ENCODE measurements at places on chromosomes 1 and 21. TPM values are rescaled to one million over a fixed set of nuclear protein-coding genes. Genes with fewer than 3 reads are reported as not detected.

- no peak for DNase-seq
Observed at GRCh38 chr1:2314803-2315673, 76.3 kb downstream of the MORN1 start.

Gene ADAMTSL4
- 85.3 TPM for total RNA-seq

DNA sequence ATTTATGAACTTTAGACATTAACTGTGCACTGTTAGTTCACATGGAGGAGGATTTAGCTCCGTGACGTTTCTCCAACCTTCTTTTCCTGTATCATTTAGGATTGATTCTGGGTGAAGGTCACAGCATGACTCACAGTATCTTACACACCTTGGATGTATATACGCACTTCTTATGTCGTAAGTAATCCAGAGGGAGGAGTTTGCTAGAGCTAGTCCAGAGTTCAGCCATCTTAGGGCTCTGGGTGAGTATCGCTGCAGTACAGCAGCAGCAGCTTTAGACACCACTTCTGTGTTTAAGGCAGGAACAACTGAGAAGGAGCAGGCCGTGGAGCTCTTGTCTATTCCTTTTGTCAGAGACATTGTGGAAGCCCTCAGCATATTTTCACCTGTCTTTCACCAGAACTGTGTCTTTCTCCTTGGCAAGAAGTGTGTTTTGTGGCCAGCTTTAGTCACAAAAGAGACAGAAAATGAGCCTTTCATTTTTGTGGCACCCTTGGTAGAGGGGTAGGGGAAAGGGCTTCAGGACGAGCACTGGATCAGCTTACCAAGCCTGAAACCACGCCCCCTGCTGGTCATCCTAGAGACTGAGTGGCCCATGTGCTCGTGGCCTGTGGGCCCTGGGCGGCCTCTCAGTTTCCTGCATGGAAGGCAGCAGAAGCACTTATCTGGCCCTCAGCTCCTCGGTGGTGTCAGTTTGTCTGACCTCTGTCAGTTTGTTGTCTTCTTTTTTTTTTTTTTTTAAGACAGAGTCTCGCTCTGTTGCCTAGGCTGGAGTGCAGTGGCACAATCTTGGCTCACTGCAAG lies 64.0 kb downstream of the ADARB1 start:
- peak; percentile 82 for DNase-seq

DNA sequence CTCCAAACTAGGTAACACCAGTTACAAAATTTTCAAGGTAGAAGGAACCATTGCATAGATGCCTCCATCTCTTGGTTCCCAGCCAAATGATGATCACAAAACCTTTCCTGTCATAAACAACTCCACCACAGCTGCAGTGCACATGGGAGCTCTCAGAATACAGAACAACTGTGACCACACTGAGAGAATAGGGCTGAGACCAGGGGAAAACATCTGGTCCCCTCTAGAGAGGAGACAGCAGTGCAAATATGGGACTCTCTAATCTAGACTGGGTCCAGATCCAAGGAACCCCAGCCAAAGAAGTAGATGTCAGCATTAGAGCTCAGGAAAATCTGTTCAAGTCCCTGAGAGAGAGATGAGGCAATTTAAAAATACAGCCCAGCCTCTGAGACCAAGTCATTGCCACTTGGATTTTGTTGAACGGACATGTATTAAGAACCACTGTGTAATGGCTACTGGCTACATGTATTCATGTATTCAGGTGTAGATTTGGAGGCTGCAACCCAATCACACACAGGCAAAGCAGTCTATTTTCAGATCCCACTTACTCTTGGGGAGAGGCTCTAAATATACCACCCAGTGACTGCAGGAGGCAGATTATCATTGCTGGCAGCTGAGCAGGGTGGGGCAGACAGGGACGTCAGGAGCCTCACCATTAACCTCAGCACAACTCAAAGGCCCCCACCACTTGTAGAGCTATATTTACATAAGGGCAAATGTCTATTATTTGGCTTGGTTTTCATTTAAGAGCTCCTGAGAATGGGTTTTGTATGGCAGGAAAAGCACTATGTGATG lies 7.6 kb upstream of the RXRG start:
- DNase-seq = no peak

- no peak for DNase-seq
Observed at GRCh38 chr1:111290630-111291029, at the start of gene CHIA. TSS of gene CHIA (plus strand) at chr1:111290851. CDS start at chr1:111310468, 19,617 bp downstream.

Gene SSR2
- 103 TPM for total RNA-seq

GRCh38 chr1:90840352-90840751 lies 123.2 kb upstream of the BARHL2 start:
- no peak for DNase-seq

- no peak for DNase-seq
Observed at GRCh38 chr1:163427279-163427678, 105.5 kb downstream of the NUF2 start.

DNA sequence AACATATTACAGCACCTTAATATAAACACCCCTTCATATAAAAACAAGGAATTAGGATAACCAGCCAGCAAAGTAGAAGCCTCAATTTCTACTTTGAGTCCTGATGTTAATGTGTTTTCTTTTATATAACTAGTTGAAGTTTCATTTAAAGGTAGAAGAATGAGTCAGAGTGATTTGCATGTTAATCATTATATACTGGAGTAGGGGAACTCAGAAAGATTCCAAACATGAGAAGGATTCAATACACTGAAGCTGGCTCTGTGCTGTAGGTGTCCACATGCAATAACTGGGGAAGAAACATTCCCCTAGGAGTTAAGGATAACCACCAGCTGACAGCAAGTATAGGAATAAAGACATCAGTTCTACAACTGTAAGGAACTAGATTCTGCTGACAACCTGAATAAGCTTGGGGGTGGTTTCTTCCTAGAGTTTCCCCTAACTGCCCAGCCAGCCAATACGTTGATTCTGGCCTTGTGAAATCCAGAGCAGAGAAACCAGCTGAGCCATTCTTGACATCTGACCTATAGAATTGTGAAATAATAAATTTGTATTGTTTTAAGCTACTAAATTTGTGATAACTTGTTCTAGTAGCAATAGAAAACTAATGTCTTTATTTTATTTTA lies 33.4 kb upstream of the RNPC3 start:
- no peak for DNase-seq

- DNase-seq = no peak
Observed at GRCh38 chr1:26981146-26981846, 12.2 kb upstream of the TRNP1 start.

DNA sequence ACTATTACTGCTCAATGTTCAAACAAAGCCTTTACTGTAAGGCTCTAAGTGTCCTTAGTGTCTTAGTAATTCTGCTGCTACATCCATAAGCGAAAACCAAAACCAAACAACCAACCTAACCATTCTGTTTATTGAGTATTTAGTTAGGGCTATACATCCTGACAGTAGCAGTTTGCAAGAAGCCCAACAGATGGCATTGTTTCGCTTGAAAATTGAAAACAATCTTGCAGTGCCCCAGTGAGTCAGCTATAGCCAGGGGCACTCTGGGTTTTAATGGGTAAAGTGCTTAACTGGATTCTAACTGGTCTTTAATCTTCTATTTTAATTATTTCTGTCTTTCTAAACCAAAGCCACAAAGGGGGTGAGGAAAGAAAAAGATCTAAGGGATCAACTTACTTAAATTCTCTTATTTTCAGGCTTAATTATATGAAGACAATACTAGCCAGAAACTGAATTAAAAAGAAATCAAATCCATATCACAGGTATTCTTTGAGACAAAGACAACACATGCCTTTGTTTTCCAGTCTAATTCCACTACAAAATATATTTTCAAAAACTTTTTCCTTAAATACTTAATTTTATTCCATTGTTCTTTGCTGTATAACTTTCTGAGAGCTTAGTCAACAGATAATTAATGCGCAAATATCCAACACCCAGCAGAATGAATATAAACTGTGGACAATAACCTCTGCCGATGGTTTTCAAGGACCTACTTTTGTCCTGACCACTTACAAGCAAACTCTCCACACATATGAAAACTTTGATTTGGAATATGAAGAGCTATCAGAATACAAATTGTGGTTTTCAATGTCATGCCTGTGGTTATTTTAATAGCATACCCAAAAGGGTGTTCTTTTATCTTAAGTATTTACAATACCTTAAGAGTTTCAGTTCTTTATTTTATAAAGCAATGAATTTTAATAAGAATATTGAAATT lies 15.2 kb downstream of the POGZ start:
- DNase-seq = peak; percentile 78

- no peak for DNase-seq
Observed at GRCh38 chr1:88330201-88330600, 353.9 kb upstream of the PKN2 start.

- DNase-seq = peak; percentile 39
Observed at GRCh38 chr1:36542024-36542961, 59.6 kb upstream of the CSF3R start.

GRCh38 chr1:2583871-2584351 lies 2.7 kb upstream of the PRXL2B start:
- DNase-seq = no peak

DNA sequence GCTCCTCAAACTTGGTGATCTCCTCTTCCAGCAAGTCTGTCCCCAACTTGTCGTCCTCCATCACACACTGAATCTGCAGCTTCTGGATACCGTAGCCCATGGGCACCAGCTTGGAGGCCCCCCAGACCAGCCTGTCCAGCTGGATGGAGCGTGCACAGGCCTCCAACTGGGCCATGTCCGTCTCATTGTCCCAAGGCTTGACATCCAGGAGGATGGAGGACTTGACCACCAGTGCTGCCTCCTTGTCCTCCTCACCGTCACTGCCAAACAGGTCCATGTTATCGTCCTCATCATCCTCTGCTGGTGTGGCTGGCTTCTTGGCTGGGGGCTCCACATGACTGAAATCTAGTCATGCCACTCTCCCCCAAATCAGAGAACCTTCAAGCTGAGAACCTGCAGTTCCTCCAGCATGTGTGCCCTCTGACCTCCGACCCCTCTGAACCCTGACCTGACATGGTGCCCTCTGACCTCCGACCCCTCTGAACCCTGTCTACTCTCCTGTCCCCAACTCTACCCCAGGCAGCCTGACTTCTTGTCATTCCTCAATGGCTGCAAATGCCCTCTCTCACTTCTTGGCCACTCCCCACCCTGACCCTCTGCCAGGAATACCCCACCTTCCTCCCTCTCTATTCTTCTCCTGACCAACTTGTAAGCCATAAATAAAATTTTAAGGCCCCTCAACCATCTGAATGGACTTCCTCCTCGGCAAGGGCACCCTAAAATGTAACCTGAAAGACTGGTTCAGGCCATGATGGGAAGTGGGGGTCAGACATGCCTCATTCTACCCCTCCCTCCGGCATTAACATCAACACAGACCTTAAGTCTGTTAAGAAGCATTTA lies 275.7 kb upstream of the C1orf174 start:
- DNase-seq = no peak

Gene TNFRSF25
- total RNA-seq = 18.0 TPM

DNA sequence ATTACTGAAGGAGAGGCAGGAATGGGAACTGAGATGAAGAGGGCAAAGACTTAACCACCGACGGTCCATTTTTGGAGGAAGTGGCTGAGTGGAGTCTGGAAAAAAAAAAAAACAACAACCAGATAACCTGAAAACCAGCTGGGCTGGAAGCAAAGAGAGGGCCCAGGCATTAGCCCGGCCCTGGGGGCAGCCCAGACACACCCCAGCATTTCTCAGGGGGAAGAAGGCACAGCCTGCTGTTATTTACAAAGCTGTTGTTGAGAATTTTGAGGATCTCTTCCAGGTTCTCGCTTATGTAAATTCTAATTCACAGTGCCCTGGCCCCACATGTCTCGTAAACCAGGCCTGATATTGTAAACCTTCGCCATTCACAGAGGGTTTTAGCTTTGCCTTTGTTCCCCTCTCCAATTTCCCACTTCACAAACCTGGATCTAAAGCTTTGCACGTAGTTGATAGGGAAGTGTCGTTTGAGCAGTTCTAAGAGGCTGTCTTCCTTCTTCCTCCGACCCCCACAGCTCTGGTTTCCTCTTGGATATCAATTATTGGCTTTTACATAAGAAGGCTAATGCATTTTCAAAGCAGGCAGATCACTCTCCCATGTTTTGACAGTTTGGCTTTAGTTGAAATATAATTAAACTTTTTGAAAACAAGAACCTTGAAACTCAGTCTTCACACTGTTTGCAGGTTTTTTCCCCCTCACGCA lies 161.8 kb upstream of the IRF2BP2 start:
- DNase-seq = peak; percentile 52

DNA sequence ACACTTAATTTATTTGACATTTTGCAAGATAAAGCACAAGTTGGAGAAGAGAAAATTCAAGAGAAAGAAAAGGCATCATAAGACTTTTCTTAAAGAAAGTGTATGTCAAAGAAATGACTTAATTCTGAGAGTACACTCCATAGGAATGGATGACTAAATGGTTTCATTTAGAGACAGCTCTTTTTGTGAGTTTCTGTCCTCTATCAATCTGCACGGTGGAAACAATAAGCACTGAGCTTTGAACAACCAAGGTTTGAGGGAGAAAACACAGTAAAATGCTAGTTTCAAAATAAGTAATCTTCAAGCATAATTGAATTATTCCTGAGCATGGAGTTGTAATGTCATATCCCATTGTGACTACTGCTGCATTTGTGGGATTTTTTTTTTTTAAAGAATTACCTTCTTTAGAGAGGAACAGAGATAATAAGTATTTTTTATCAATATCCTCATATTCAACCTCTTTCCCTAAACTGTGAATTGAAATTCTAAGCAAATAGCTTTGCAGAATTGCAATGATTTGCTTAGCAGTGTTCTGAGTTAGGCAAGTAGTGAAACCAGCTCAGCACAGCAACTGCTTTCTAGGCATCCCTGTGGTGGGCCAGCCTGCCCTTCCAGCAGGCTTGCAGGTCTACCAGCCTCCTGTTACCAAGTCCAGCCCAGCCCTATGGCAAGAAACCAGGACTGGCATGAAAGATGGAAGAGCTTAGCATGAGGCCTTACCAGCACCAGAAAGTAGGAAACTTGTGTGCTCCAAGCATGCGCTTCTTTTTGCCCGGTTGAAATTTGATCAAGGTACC lies 38.2 kb downstream of the KCNJ6 start:
- DNase-seq = no peak

- no peak for DNase-seq
Observed at GRCh38 chr21:23402929-23403520, 2204.3 kb downstream of the MRPL39 start.

Gene HTR1D
- not detected for total RNA-seq

Gene FAM163A
- total RNA-seq = not detected

- DNase-seq = no peak
Observed at GRCh38 chr1:68188060-68188538, 44.2 kb downstream of the WLS start.

- DNase-seq = no peak
Observed at GRCh38 chr1:159802111-159802510, at the start of gene FCRL6. TSS of gene FCRL6 (plus strand) at chr1:159802360. CDS start at chr1:159802425, 65 bp downstream.

DNA sequence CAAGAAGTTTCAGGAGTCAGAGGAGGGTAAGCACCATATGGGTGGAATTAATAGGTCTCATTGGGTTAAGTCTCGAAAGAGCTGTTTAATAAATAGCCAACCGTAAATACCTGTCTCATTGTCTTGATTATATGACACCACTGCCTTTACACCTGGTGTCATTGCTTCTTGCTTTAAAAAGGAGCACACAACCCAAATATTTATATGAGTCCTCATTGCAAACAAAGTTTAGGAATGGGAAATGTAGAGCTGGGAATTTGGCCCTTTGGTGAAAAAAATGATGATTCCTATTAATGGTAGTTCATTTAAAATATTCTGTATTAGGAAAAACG lies 2.1 kb downstream of the BACH1 start:
- no peak for DNase-seq

Gene SMYD3
- total RNA-seq = 0.32 TPM

GRCh38 chr1:224617410-224618355 lies 1.6 kb downstream of the CNIH3 start:
- no peak for DNase-seq

GRCh38 chr21:33115631-33116510 lies 45.9 kb downstream of the OLIG1 start:
- no peak for DNase-seq

GRCh38 chr1:21901473-21901847 lies 35.6 kb downstream of the HSPG2 start:
- peak; percentile 86 for DNase-seq
